Gastrocnemius medialis (tissue), 4 donors: ENCODE measurements at places on chromosomes 13 and 19.

DNA sequence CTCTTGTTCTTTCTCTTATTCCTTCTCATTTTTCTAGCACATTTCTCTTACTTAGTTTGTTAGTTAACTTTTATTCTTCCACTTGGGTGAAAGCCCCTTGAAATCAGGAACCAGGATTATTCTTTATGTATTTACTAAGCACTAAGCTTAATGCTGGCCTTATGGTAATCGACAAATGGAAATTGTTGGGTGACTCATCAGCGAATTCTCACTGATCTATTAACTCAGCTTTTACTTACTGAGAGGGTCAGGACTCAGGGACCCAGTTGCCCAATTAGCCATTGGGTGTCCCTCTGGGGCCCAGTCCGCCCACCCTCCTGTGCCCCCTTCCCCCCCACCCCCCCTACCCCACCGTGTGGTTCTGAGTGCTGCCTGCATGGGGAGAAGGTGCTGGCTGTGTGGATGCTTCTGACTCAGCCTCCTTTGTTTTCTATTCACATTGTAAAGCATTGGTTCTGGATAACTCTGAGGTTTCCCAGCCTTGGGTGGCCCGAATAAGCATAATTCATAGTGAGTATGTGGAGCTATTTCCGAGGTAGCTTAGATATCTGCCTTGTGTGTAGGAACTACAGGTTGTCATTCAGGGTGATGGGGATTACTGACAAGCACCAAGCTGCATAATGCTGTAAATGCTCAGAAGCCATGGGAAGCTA is 240.9 kb downstream of the FGF9 start:
- DNase-seq = no peak

GRCh38 chr13:102751886-102752285 is 21.7 kb downstream of the TEX30 start:
- DNase-seq = no peak

DNA sequence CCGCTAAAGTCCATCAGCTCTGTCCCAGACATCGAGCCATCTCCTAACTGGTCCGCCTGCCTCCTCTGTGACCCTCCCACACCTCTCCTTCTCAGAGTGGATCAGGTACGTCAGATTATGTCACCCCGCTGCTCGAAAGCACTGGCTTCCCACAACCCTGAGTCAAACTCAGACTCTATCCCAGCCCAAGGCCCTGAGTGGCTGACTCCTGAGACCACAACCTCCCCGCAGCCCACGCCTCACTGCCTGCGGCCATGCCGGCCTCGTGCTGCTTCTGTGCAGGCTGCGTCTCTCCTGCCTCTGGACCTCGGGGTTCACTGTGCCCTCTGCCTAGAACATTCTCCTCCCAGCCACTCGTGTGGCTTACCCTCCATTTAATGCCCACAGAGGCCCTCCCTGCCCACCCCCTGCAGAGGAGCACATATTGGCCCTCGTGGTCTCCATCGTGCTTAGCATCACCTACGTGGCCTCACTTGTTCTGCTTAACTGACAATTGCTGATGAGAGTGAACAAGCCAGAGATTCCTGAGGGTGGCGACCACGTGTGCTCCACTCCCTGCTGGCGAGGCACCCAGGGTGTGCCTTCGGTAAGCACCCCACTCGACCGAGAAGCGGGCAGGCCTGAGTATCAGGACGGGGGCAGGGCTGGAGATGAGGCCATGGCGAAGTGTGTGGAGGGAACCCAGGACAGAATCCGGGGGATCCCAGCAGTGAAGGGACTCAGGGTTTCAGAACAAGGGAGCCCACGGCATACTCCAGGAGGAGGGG is 13.5 kb upstream of the FKRP start:
- DNase-seq = no peak

GRCh38 chr19:7781157-7781556 is 18.1 kb downstream of the CLEC4M start:
- DNase-seq = no peak

DNA sequence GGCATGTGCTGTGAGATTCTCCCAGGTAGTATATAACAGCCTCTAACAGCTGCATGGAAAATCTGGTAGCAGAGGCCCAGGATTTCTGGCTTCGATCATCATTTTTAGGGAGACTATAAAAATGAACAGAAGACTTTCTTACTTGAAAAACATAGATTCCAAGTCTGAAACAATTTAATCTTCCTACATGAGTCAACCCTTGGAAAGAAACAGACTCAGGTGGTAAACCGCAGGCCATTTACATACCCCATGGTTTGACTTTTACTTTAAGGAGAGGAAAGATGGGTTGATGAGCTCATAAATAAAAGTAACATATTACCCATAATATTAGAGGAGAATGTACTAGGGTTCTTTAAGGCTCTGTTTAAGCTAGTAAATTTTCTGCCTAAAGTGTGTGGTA is 121.6 kb downstream of the CYSLTR2 start:
- DNase-seq = no peak

DNA sequence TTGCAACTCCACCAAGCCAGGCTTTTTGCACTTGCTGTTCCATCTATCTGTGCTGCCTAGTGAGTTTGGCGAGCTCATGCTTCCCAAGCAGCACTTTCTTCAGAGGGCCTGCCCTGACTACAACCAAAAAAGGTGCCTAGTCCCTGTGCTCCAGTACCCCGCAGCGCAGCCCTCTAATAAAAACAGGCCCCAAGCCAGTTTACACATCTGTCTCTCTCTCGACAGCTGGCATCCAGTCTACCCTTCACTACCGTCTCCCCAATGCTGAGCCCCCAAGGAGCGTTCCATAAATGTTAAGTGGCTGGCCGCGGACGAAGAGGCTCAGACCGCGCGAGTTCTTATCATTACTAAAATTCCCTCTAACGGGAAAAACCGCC is 512 bp downstream of the MED4 start:
- no peak for DNase-seq

DNA sequence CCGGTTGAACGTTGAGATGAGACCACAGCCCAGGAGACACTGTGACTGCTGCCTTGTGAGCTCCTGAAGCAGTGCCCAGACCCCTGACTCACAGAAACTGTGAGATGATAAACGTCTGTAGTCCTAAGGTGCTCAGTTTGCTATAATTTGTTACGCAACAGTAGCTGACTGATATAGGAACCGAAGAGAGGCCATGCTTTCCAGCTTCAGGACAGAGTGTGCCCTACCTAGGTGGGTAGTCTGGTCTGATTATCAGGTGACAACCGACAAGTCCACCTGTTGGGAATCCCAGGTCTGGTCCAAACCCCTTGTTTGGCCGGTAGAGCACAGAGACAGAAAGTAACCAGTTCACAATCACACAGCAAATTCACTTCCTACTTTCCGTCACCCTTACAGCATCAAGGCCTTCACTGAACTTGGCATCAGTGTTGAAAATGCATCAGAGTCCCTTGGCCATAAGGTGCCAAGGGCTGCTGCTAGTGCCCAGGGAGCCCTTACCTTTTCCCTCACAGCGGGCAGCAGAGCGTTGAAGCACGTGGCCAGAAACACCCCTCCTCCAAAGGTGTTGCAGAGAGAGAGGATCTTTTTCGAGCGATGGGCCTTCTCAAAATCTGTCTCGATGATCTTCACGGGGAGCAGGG is 3.1 kb downstream of the SLC39A3 start:
- no peak for DNase-seq

- no peak for DNase-seq
These were observed 42.5 kb upstream of the ANKRD10 start for GRCh38 chr13:110957181-110957884.

- no peak for DNase-seq
These were observed 547.0 kb upstream of the SLITRK5 start for GRCh38 chr13:87123987-87124784.

GRCh38 chr13:43245374-43245964 is 222.1 kb downstream of the DNAJC15 start:
- DNase-seq = no peak

- DNase-seq = no peak
These were observed 8.7 kb downstream of the IQCN start for GRCh38 chr19:18265582-18265981.

GRCh38 chr13:74325106-74325505 is 190.9 kb upstream of the KLF12 start:
- DNase-seq = no peak

GRCh38 chr19:47049307-47049700 is 880 bp upstream of the TMEM160 start:
- DNase-seq = no peak

- DNase-seq = no peak
These were observed 102.7 kb upstream of the UQCRFS1 start for GRCh38 chr19:29315556-29316190.

- DNase-seq = no peak
These were observed 6.8 kb upstream of the SLC7A9 start for GRCh38 chr19:32876236-32876918.

GRCh38 chr19:5911366-5911765 is 2.7 kb upstream of the CAPS start:
- DNase-seq = no peak

DNA sequence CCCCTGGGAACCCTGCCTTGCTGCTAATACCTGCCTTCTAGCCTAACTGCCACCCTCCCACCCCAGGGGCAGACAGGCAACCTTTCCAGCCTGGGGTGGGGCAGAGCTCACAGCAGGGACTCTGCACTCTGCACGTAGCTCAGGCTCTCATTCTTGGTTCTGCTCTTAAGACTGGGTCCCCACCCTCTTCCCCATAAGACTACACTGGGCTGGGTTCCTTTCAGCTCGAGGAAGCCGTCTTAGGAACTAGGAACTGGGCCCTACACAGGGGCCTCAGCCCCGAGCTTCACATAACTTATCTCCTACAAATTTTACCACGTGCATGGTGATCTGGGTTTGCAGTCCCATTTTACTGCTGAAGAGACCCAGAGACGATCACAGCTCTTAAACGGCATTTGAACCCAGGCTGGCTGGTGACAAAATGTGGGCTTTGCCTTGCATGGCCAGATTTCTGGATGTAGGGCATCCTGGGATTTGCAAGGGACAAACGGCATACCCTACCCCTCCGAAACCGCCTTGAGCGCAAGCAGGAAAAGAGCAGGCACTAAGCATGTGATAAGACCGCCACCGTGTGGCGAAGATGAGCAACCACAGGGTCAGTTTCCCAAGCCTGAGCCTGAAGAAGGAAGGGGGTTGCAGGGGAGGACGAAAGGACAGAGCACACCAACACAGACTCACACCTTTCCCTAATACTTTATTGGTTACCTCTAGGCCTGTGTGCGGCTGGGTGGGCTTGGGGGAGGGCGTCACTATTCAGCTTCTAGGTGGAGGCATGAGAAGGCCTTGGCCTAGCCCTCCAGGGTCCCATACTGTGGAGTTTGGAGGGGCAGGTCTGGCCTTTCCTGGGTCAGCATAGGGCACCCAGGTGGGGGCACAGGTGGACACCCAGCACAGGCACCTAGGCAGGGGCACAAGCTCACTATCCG is 5.1 kb downstream of the JUNB start:
- no peak for DNase-seq

DNA sequence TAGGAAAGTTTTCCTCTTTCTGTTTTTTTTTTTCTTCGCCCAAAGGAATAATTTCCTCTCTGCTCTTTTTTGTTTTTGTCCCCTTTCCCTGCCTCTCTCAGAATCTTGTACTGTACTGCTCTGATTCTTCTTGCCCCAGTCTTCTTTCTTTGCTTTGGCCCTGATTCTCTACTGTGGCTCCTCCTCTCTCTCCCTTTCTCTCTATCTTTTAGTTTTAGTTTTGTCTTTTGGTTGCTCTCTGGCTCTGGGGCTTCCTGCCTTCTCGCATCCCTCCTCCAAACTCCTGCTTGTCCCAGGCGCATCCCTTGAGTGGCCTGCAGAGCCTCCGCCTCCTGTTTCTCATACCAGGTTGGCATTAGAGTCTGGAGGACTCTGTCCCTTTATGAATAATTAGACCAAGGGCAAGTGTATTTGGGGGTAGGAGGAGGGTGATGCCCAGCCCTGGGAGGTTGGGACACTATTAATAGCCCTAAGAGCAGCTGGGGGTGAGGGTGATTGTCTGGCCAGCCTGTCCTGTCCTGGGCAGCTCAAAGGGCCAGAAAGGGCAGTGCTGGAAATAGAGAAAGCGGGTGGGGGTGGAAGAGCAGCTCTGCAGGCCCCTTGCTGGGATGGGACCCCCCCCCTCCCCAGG is 39.1 kb downstream of the LYL1 start:
- DNase-seq = peak; percentile 96

DNA sequence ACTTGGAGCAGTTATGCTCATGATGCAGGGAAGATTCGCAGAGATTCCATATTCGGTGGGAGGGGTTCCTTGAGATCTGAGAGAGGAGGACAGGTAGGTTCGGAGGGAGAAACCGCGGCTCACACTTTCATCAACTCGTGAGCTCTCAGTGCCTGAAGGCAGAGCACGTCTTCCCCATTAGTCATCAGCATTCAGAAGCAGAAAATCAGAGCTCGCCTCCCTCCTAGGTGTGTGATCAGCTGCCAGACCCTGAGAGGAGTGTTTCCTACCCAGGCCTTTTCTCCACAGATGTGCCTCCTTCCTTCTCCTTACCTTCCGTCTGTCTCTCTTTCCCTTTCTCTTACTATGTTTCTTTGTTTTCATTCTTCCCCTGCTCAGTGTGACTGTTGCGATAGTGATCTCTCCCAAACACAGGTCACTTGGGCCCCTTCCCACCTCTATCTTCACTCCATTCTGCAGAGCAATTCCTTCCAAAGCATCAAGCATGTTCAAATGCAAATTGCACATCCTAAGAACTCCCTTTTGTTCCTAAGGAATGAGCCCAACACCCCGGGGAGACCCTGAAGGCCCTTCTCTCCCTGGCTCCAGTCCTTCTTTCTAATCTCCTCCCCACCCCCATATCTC is 389.5 kb downstream of the UQCRFS1 start:
- DNase-seq = no peak

GRCh38 chr13:77456271-77456670 is 79.2 kb upstream of the SCEL start:
- DNase-seq = no peak

DNA sequence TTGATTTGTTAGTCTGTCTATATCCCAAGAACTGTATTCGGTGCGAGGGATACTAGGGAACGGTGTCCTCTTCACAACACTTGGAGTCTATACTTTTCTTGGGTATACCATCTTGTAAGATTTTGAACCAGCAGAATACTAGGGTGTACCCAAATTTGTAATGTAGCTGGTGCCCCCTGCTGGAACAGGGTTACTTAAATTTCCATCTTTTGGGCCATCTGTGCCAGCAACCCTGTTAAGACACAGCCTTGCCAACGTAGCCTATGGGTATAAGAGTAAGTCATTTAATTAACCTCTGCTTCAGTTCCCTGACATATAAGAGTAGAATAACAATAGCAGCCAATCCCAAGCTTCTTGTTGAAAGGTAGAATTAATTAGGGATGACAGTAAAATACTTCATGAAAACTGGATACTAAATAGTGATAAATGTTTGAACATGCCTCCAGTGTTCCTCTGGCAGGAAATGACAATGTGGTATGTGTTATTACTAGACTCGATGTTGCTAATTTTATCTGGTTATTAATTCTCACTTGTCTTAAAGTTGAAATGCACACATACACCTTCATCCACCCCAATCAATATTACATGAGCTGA is 607.6 kb downstream of the FGF9 start:
- peak; percentile 18 for DNase-seq

GRCh38 chr19:45496349-45496953 is 396 bp downstream of the RTN2 start:
- no peak for DNase-seq
